ENCODE measurements at places on chromosomes 12 and 14.

DNA sequence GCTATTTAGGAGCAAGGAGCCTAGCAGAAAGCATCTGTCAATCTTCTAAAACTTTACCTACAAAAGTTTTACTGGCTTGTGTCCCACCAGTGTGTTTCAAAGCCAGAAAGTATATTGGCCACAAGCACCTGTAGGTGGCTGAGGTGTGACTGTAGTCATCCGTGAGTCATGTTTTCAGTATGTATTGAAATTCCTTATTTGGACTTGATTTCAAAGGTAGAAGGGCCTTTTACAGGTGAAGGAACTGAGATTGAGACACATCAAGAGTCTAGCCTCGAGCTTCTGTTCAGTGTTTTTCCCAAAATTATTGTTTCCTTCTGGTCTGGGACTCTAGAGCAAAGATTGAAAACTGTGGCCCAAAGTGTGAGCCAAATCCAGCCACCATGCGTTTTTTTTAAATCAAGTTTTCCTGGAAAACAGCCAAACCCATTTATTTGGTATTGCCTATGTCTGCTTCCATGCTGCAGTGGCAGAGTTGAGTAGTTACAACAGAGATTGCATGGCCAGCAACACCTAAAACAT lies 195.3 kb upstream of the BCL2L14 start:
- DNase-seq: no peak

DNA sequence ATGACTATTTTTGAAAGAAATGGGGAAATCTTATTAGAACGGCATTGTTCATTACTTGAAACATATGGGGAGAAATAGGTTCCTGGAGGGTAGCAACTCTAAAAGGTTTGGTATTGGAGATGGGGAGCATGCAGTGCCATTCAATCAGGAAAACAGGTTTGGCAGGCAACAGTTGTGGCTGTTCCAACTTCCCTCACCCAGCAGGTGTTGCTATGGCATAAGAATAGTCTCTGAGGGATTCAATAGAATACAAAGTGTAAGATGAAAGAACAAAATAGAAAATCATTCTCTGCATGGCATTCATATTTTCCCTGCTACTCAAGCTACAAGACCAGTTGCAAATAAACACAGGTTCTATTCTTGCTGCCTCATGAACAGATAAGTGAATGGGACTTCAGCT lies 393.3 kb upstream of the RPL10L start:
- peak; percentile 62 for DNase-seq

DNA sequence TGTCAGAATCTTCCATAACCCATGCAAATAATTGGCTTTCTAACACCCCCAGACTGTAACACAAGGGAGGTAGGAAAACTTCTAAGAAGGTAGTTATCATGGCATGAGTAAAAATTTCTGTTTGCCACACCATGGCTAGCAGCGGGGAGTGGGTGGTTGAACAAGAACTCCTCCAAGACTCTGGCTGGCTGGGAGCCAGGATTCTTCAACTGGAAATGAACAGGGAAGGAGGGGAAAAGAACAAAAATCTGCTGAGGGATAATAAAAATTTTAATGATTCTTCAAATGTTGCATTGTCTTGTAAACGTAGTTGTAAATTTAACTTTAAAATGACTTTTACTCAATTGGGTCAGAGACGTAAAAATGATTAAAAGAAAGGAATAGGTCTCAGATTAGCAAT lies 78.9 kb downstream of the AKAP6 start:
- peak; percentile 54 for DNase-seq

GRCh38 chr12:64518396-64518795 lies 66.5 kb downstream of the TBK1 start:
- DNase-seq: no peak

GRCh38 chr12:122878780-122879612 lies 16.9 kb downstream of the VPS37B start:
- DNase-seq: no peak

GRCh38 chr14:101195309-101195901 lies 291.9 kb upstream of the RTL1 start:
- no peak for DNase-seq

GRCh38 chr12:4160314-4161040 lies 113.1 kb upstream of the CCND2 start:
- DNase-seq: no peak

- no peak for DNase-seq
Observed at GRCh38 chr12:4082809-4083403, 190.7 kb upstream of the CCND2 start.

DNA sequence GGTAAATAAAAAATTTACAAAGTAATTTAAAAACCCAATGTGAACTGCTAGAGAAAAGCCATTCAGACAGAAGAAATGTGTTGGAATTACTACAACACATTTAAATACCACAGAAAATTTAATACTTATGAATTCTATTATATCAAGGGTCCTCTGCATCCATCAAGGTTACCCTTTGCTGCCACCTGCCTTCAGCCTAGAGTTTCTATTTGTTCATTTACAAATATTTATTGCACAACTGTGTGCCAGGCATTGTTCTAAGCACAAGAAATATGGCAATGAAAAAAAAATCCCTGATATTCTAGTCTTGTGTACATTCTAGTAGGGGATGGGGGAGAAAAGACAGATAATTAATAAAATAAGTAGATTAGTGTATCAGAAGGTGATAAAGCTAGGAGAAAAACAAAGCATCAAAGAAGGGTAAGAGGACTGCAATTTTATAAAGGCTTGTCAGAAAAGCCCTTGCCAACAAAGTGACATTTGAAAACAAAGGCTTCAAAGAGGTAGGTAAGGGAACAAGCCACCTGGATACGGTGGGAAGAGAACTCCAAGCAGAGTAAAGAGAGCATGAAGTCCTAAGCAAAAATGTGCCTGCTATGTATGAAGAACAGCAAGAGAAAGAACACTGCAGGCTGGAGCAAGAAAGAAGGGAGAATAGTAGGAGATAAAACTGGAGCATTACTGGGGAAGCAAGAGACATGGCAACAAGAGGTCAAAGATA lies 59.1 kb upstream of the SLC6A13 start:
- peak; percentile 21 for DNase-seq

DNA sequence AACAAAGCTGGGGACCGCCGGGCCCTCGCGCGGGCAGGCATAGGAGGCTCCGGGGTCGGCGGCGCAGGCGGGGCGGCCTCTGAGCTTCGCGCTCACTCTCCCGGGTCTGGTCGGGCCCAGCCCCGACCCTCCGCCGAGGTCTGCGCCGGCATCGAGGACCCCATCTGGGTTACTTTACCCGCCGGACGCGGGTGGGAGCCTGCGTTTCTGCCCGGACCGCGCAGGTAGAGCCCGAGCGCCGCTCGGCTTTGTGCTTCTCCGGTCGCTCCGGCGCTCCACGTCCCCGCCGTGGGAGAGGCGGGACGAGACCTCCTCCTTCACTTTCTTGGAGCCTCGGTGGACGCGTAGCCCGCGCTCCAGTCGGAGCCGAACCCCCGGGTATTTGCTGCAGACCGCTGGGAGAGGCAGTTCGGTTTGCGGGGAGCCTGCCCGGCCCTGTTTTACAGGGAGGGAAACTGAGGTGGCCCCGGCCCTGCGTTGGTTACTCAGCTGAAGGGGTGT lies 63.2 kb downstream of the FBXL14 start:
- DNase-seq: peak; percentile 61

DNA sequence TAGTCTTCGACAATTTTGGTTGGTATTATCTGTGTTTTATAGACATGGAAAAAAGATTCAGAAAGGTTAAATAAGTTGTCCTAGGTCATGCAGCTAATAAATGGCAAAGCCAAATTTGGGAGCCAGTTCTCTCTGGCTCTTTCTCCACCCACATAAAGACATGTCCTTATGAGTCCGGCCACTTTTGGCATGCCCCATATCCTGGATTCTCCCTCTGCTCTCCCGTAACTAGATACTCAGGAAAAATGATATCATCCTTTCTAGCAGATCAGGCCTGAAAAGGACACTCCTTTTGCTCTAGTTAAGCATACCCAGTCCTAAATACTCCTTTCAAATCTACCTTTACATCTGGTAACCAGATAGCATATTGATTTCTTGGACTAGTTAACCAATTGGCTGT lies 64.4 kb downstream of the TTLL5 start:
- no peak for DNase-seq

GRCh38 chr14:100436745-100437406 lies 113.7 kb downstream of the SLC25A47 start:
- DNase-seq: peak; percentile 57

DNA sequence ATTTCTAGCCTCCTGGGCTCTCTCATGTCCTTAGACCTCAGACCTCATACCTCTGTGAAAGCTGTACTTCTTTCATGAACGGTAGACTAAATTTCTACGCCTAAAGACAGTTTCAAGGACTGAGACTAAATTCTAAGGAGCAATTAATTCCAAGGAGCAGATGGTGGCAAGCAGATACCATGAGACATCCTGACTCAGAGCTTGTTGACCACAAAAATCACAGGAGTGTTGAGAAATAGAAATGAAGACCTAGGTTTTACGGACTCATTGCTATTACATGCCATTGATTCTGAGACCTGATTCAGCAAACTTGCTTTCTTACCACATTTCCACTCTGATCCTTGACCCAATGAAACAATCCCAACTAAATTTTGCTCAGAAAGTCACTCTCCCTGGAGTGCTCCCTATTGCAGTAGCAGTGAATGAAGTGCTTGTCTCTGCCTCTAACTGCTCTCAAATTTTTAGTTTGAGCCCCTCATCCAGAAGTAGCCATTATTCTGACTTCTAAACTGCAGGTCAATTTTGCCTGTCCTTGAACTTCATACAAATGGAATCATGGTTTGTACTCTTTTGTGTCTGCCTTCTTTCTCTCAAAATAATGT lies 52.0 kb downstream of the PEX5 start:
- DNase-seq: no peak

- DNase-seq: peak; percentile 44
Observed at GRCh38 chr14:35355981-35356841, 48.3 kb downstream of the NFKBIA start.

DNA sequence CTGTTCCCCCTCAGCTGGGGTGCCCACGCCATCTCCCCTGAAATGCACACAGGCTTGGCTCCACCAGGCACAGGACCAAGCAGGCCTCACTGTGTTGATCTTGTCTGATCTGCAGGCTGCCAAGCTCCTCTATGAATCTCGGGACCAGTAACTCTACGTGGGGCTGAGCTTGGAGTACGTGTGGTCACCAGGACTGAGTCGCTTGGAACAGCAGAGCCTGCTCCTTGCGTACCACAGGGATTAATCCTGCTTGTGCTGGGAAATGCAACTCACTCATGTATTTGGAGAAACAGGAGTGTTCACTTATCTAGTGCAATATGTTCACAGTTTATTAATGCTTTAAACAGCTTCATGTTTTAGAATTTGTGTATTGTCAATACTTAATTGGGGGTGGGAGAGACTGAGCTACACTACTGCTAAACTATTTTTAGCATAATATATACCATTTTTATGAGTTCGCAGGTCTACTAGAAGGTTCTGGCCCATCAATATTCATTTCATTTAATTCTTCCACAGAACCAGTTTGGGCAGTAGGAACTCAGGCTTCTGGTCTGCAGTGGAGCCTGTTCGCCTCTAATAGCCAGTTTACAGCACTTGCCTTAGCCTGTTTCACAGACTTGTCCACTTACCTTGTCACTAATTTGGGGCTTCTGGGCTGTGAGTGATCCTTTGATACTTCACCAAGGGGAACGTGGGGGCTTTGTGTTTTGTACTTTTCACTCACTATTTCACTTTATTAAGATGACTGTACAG lies 17.4 kb downstream of the ZFYVE21 start:
- DNase-seq: no peak

- DNase-seq: no peak
Observed at GRCh38 chr14:95085321-95085720, 72.0 kb downstream of the DICER1 start.

DNA sequence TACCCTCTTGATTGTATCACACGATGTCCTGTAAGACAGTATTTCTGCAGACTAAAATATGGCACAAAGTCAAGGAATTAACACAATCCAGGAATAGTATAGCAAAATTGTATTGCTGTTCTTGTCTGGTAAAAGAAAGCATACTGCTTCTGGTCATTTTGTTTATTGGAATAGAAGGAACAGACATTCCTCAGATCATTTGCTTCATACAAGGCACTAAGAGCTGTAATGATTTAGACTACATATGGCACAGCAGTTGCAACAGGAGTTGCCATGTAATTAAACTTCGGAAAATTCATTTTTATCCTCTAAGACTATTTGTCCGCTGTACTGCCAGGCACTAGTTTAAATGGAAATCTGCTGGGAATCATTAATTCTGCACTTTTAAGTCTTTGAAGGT lies 7.6 kb upstream of the KERA start:
- DNase-seq: no peak

- no peak for DNase-seq
Observed at GRCh38 chr12:104852896-104853295, 105.2 kb downstream of the SLC41A2 start.

DNA sequence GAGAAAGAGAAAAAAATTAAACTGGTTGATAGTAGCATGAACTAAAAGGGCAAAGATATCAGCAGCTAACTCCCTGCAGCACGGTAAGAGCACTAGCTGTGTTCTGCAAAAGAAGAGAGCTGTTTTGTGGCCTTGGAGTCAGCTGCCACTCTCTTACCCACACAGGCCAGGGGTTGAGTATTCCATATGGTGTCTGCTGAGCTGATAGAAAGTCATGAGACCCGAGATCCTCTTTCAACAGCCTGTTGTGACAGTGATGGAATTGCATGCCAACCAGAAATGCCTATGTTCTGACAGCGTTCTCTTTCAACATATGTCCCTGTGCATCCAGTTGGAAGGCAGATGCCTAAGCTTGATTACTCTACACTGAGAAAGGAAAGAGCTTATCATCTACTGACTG lies 39.9 kb downstream of the TMTC1 start:
- no peak for DNase-seq

- DNase-seq: peak; percentile 65
Observed at GRCh38 chr12:6735448-6736191, 11.8 kb downstream of the COPS7A start.

- DNase-seq: no peak
Observed at GRCh38 chr14:99717682-99718013, 33.5 kb downstream of the CYP46A1 start.

DNA sequence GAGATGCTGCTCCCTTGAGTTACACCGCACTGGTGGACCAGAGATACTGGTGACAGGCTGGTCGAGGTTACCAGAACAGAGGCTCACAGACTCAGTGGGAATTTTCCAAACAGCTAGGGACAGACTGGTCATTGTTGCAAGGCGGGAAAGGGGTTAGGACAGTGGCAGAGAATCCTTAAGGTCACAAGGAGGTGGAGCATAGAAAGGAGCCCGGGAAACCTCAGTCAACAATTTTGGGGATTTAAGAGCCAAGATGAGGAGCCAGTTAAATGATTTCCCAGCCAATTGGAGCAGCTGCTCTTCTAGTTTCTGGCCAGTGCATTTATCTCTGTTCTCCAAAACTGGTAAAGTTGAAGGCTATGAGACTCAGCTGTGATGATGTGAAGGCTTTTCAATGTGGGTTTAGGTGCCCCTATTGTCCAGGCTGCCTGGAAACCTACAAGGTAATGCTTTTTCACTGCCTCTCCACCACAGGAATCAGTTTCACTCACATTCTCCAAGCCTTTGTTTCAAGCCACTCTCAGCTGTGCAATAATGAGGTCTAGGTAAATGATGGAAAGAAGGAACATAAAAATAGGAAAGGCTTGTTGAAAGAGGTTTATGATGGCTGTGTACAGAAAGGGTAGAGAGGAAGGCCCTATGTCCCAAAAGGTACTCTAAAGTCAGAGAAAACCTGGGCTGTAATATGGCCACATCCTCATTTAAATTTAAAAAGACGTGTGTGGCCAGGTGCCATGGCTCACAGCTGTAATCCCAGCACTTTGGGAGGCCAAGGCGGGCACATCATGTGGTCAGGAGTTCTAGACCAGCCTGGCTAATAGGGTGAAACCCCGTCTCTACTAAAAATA lies 7.0 kb upstream of the TNS2 start:
- DNase-seq: no peak

- DNase-seq: no peak
Observed at GRCh38 chr14:85688006-85688405, 158.1 kb downstream of the FLRT2 start.

All from NCI-H69 (cell line).